ENCODE measurements at places on chromosomes 1 and 21.
A peak's percentile ranks its signal among the peaks of the same experiment; 100 is the strongest.

DNA sequence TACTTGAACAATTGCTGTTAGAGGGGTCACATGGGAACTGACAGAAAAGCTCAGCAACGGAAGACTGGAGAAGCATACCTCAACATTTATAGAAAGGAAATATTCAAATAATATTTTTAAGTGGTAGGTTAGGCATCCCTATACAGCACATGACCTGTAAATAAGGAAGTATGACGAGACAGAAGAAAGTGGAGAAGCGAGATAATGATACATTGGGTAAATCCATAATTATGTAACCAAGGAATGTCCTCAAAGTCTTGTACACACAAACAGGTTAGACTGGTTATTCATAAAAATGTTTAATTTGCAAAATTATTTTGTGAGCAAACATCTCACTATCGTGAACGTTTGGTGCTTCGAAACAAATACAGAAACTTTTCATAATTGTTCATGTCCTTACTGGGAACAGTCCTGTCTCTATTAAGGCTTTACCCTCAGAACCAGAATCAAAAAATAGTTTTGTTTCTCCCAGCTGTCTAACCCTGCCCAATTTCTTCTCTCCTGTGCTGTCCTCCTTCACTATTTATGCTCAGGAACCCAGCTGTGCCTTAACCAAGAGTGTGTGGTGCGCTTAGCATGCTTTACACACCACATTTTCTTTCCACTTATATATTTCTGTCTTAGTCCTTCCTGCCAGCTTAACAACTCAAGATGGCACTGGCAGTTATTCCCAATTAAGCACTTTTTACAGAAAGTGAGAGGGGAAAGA is 10.2 kb downstream of the KMO start:
- DNase-seq = no peak

GRCh38 chr1:172882791-172883386 is 167.9 kb downstream of the TNFSF18 start:
- DNase-seq = no peak

DNA sequence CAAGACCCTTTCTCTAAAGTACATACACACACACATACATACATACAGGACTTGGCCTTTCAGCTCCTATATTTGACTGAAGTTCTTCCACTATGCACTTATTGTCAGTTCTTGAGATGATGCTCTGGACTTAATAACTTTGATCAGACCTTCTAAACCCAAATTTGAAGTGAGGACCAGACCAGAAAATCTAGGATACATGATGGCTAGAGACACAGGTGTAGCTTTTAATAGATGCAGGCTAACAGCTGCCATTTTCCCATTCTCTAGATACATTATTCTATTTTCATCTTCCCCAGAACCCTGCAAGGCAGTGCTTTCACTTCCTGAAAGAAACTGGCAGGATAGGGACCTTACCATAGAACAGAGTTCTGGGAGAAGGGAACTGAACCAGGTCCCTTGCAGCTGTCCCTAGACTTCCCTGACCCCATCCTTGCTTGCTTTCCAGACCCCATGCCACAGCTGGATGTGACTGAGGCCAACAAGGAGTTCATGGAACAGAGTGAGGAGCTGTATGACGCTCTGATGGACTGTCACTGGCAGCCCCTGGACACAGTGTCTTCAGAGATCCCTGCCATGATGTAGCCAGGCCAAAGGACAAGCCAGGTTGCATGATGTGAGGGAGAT is 14.9 kb upstream of the RAB42 start:
- no peak for DNase-seq

DNA sequence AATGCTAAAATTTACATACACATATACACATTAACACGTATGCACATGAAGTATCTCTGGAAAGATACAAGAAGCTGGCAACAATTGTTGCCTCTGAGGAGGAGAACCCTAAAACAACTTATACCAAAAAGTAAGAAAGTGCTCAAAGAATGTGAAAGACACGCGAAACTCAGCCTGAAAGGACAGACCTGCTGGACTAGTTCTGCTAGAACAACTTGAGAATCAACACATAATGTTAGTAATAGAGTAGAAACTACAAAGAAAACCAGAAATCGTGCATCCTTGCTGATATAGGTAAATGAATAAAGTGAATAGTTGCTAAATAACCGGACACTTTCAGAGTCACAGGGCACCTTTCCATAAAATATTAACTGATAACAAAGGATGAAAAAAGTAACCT is 242.5 kb downstream of the RERE start:
- no peak for DNase-seq

- DNase-seq = no peak
Observed at GRCh38 chr1:27576806-27577227, 27.1 kb downstream of the AHDC1 start.

DNA sequence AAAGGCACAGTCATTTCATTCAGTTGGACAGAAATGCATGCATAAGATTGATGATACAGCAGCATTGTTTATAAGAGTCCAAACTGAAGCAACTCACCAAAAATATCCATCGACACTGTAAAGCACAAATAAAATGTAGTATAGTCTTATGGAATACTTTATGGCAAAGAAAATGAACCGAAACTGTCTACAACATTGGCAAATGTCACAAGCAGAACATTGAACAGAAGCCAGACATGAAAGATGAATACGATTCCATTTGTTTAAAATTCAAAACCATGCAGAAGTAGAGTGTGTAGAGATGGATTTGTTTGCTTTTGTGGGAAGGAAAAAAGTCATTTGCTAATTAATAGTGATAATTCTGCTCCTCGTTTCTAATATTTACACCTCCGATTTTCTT is 7.5 kb upstream of the LEFTY1 start:
- no peak for DNase-seq

GRCh38 chr1:40450495-40451237 is 390 bp downstream of the ZFP69B start:
- DNase-seq = peak; percentile 51

- DNase-seq = no peak
Observed at GRCh38 chr1:28981210-28981609, 66.8 kb downstream of the EPB41 start.

- no peak for DNase-seq
Observed at GRCh38 chr1:246454655-246455054, 52.4 kb downstream of the SMYD3 start.

DNA sequence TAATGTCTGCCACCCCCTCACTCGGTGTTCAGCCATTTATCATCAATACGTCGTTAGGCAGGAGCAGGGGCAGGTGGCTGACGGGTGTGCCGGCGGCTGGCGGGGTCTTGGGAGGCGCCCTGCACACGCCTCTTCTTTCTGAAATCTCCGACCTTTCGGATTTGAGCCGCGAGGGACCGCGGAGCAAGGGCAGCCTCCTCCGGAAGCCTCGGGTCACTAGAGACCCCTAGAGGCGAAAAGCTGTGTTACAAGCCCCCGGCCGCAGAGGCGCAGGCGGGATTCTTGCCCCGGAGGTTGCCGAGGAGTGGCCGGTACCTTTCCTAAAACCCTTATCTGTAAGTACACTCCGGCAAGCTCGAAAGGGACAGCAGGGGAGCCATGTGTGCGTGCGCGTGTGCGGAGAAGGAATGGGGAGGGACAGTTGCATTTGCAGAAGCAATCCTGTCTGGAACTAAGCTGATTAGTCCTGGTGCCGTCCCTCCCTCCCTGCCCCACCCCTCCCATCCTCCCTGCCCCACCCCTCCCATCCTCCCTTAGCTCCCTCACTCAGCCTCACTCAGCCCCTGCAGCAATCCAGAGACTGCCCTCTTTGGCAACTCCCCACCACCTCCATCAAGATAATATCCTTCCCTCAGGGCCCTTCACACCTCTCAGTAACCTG is 11.0 kb downstream of the BRINP2 start:
- no peak for DNase-seq

DNA sequence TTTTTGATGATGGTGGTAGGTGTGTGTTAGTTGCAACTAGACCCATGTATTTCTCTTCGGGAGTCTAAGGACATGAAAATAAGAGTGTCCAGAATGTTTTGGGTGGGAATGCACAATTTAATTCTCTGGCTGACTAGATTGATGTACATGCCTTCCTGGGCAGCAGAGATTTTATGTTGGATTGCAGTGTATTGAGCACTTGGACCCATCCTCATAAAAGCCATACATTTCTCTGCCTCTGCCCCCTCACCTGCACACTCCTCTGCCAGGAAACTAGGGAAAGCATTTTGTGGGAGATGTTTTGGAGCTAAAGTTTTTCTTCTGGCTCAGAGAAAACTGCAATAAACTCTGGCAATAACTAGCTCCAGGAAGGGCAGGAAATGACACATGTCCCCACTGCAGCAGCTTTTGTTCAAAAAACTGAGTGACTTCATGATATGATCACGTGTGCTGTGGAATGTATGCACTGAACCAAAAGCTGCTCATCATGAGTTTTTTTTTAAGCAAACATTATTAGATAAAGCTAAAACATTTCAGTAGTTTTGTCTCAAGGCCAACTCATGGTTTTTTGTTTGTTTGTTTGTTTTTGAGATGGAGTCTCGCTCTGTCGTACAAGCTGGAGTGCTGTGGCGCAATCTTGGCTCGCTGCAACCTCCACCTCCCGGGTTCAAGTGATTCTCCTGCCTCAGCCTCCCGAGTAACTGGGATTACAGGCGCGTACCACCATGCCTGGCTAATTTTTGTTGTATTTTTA is 17.6 kb downstream of the RIT1 start:
- DNase-seq = no peak

GRCh38 chr1:67005068-67005467 is 48.9 kb downstream of the SLC35D1 start:
- no peak for DNase-seq

DNA sequence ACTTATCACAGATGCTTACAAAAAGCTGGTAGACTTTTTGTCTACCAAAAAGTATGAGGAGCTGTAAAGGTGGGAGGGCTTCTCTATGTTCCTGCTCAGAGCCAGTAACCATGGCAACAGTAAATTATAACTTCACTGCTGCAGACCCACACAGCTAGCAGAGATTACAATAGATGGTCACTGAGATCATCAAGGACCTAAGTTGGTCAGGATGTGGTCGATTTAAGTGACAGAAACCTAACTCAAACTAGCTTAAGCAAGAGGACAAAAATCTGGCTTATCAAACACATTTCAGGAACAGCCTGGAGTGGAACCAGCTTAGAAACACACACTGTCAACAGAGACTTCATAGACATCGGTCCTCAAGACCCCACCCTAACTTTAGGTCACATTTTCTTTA is 113.4 kb upstream of the ATP1A1 start:
- no peak for DNase-seq

DNA sequence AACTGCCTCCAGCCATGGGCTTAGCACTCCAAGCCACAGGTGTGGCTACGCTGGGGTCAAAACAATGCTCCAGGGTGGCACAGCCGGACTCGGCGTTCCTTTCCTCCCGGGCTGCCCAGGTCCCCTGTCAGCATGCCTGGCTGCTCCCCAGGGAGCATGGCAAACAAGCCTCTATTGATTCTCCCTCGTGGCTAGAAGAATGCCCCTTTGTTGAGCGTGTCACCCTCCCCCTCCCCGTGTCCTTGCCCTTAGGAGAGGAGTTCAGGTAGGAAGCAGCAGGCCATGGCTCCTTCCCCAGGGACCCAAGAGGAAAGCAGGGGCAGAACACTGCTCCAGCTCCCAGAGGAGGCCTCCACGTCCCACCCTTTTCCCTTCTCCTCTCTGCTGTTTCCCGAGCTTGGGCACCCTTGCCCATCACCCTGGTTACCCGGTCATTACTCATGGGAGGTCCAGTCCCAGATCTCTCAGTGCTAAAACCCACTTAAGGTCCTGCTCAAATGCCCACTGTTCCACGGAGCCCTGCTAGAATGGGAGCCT is 57.4 kb upstream of the CITED4 start:
- no peak for DNase-seq

DNA sequence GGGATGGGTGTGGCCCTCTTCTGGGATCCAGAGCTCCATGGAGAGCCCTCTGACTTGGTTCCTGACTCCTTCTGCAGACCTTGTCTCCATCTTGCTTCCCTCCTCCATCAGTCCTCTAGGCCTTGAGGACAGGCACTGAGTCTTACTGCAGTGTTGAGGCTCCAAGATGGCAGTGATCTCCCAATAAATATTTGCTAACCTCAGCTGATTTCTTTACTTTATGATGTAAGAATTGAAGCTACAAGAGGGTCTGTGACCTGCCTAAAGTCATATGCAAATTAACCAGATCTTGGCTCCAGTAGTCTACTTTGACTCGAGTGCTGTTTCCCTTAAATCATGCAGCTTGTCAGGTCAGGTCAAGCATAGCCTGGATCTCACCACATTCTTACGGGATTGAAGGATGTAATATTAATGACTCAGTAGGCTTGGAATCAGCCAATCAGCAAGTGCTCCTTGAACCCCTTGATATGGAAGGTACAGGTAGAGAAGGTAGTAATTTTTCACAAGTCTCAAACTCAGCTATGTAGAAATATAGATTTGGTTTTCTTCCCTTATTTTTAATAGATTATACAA is 93.0 kb downstream of the CLIC6 start:
- DNase-seq = no peak

GRCh38 chr1:221246628-221247415 is 367.6 kb downstream of the HLX start:
- no peak for DNase-seq

GRCh38 chr1:121483961-121484424 is 299.2 kb downstream of the SRGAP2C start:
- DNase-seq = no peak

- no peak for DNase-seq
Observed at GRCh38 chr1:28883242-28883616, 31.1 kb upstream of the EPB41 start.

DNA sequence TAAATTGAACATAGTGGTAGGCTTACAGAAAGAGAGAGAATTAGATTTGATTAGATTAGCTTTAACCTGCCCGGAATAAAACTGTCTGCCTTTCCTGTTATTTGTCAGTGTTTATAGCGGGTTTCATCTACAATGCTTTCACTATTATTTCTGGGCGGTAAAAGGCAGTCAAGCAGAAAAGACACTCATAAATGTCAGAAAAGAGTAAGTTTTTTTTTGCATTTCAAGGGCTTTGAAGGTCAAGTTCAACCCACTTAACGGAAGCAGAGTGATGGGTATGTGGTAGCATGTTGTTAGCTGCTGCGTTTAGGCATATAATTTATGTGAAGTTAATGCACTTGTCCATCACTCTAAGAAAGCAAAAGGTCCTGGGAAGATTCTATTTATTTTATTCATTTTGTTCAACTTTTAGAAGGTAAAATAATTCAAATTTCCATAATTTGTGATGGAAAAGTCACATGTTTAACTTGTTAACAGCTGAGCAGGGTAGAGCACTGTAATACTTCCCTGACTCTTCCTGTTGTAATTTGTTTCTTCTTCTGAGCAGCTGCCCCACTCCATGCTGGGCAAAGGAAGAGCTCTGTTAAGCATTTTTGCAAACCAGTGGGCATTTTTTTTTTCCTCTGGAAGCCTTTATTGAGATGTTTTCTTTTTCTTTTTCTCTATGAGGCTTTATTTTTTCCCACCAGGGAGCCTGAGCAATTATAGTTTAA is 220.1 kb downstream of the ST6GALNAC3 start:
- no peak for DNase-seq

- DNase-seq = no peak
Observed at GRCh38 chr1:54284781-54285529, 85.0 kb downstream of the MRPL37 start.

- DNase-seq = no peak
Observed at GRCh38 chr1:214193691-214194090, 87.3 kb upstream of the SMYD2 start.

DNA sequence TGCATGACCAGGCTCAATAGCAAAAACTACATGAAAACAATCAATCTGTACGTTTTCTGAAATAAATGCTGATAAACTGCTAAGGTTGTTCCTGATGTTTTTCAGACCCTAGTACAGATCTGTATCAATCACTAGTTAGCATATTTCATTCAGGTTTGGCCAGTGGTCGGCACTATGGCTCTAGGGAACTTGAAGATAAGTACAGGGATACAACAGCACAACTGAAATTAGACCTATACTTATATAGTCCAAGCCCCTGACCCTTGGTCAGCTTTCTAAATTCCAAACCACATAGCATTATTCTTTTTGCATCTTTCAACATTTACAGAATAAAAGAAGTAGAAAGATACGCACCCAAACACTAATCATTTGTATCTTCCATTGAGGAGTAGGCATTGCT is 142.7 kb downstream of the PLPPR4 start:
- no peak for DNase-seq

Measured in stimulated activated CD8-positive, alpha-beta memory T cell treated with anti-CD3 and anti-CD28 coated beads, Interleukin-7, amount 100 ng/mL, for 1 hour (primary cell).